Left kidney (tissue), 8 donors: ENCODE measurements at places on chromosomes 4 and X. TPM values are rescaled to one million over a fixed set of nuclear protein-coding genes. Genes with fewer than 3 reads are reported as not detected.

HOPX gene
- 12.4 TPM for polyA plus RNA-seq

POU4F2 gene
- not detected for polyA plus RNA-seq

FGF2 gene
- 9.4 TPM for polyA plus RNA-seq

ART3 gene
- 0.42 TPM for polyA plus RNA-seq

TCEAL8 gene
- polyA plus RNA-seq = 141 TPM

YY2 gene
- 3.2 TPM for polyA plus RNA-seq

SYTL4 gene
- polyA plus RNA-seq = 24.5 TPM

RNF150 gene
- 28.9 TPM for polyA plus RNA-seq

CDKL5 gene
- polyA plus RNA-seq = 14.8 TPM

IGSF1 gene
- 23.0 TPM for polyA plus RNA-seq

PCDH7 gene
- 18.9 TPM for polyA plus RNA-seq

MSANTD1 gene
- 0.88 TPM for polyA plus RNA-seq

PI4K2B gene
- 18.8 TPM for polyA plus RNA-seq

UGT8 gene
- polyA plus RNA-seq = 60.2 TPM

F8A3 gene
- polyA plus RNA-seq = not detected

OPRPN gene
- polyA plus RNA-seq = not detected

EXOC1L gene
- polyA plus RNA-seq = not detected

PPARGC1A gene
- polyA plus RNA-seq = 32.8 TPM

KIAA1210 gene
- 1.5 TPM for polyA plus RNA-seq

MAGEB6 gene
- not detected for polyA plus RNA-seq

CPZ gene
- 18.9 TPM for polyA plus RNA-seq

IRS4 gene
- polyA plus RNA-seq = 1.6 TPM
